Right forelimb (tissue), 1 donor: ENCODE measurements at places on chromosomes 2 and 18.

GRCh38 chr2:63604666-63605065, 15.9 kb downstream of the MDH1 start:
- no peak for DNase-seq

GRCh38 chr2:37377187-37377532, 32.7 kb downstream of the QPCT start:
- no peak for DNase-seq

- no peak for DNase-seq
These were observed 610.2 kb upstream of the SYT4 start for GRCh38 chr18:43887491-43887890.

GRCh38 chr2:44918095-44918775, 23.3 kb upstream of the SIX3 start:
- no peak for DNase-seq

- no peak for DNase-seq
These were observed 3.1 kb downstream of the ARHGAP15 start for GRCh38 chr2:143132355-143132754.

- DNase-seq, result no peak
These were observed 31.0 kb upstream of the GALNT3 start for GRCh38 chr2:165825041-165825440.

- no peak for DNase-seq
These were observed 1250.1 kb upstream of the GYPC start for GRCh38 chr2:125405816-125406215.

DNA sequence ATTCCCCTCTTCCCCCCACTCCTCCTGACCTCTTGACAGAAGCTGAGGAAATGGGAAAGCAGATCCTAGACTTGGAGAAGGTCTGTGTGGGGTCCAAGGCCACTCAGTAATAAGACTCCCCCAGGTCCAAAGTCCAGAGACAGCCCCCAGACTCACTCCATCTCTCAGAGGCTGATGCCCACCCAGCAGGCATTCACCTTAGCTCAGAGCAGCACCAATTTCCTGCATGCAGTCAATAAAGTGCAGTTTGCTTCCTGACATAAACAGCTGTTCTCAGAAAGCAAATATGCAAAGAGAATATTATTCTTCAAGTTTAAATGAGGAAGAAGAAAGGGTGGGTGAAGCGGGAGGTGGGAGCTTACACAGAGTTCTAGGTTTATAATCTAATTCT, 84.1 kb upstream of the RTN4 start:
- no peak for DNase-seq

DNA sequence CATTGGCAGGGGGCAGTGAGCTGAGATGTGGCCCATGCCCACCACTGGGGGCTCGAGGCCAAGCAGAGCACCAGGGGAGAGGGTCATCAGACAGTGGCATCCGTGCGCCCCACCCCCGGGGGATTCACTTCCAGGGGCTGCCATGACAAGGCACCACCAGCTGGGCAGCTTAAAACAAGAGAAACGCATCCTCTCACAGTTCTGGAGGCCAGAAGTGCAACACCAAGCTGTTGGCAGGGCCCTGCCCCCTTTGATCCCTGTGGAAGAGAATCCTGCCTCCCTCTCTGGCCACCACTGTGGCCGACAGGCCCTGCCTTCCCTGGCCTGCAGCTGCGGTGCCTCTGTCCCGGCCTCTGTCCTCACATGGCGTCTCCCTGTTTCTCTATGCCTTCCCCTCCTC, 187.7 kb upstream of the ID2 start:
- DNase-seq, result no peak

DNA sequence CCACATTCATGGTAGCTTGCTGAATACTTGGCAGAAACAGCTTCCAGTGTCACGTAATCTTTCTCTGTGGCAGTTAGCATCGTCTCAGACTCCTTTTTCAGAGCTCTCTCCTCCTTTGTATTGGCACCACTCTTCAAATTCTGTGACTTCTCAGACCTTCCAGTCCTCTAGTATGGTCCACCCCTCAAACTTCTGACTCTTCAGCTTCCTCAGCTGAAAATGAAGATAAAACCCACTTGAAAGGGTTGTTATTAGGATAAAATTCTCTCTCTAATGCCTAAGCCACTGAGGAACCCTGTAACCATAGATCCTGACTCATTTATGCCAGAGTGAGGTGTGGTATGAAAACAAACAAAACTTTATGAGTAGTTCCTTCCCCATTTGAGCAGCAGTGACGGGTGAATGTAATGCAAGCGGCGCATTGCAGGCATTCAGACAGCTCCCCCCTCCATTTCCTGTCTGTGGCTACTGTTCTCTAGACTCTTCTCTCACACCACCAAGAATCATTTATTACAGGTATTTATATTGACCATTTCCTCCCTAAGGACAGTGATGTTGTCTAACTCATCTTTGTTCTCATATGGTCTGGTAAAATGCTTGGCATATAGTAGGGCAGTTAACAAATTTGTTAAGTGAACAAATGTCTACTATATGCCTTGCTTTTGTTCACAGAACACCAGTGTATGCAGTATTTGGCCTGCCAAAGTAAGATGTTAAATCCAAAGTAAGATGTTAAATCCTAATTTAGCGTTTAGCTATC, 35.3 kb downstream of the GALNT1 start:
- no peak for DNase-seq

- no peak for DNase-seq
These were observed 46.0 kb upstream of the RIT2 start for GRCh38 chr18:43161528-43161927.

- DNase-seq, result no peak
These were observed 2.1 kb downstream of the HAT1 start for GRCh38 chr2:171924170-171924942.
